GM23248 (cell line): ENCODE measurements at places on chromosomes 3 and 15. TPM values are rescaled to one million over a fixed set of nuclear protein-coding genes. Genes with fewer than 3 reads are reported as not detected.

Gene PRR20G
- not detected in 2 replicates for total RNA-seq

Gene KCNMB3
- 0.38 and 0.54 TPM in 2 replicates for total RNA-seq

DNA sequence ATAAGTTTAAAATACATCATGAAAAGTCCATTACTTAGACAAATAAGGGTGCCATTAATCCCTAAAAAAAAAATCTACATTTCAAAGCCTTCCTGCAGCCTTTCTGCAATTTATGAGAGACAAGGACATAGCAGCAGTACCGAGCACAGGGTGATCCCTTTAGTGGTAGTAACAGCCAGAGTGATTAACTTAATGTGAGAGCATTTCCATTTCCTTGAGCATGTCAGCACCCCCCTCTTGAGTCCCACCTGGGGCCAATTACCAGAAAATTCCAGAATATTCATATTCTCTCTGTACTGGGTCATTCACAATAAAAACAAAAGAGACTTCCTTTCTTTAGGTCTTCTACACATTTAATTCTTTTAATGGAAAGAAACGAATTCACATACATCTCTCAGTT, 546.9 kb upstream of the CCDC54 start:
- H3K4me1 ChIP-seq, result peaks cover 32% of the 10 kb centered on the region
- H3K4me3 ChIP-seq, result no peak overlapping the region
- no peak overlapping the region for H3K27ac ChIP-seq
- H3K36me3 ChIP-seq, result no peaks in the 10 kb centered on the region

DNA sequence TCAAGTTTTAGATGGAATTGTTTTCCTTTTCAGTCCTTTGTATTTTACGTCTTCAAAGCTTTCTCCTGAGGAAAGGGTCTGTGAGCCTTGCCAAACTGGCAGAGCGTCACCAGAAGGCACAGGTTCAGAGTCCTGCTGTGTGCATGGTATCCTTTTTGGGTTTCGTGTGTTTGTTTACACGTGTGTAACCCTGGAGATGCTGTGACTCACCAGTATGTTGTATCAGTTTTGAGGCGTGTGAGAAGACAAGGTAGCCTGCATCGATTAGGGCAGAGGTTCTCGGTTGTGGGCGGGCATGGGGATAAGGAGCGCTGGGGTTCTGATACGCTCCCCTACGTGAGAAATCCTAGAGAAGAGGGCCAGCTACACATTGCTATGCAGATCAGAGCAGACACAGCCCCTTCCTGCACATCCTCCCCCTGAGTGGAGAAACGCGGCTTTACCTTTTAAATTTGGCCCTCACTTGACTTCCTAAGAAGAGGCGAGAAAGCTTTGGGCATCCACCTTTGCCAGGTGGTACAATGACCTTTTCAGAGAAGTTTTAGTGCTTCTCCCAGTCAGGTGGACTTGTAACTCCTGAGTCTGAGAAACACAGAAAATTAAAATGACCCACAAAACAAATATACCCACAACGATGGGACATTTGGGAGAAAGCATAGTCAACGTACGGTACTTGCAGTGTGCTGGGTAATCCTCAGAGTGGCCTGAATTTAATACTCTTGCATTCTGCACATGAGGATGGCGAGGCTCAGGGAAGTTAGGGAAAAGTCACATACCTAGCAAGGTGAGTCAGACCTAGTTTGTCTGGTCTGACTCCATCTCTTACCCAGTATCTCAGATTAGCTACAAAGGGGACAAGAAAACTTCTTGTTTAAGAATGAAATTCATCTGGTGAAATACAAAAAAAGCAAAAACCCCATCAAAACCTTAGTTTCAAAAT, 38.1 kb downstream of the TRAK1 start:
- H3K4me3 ChIP-seq, result no peak overlapping the region
- peaks cover 20% of the 10 kb centered on the region for H3K36me3 ChIP-seq
- DNase-seq, result peak; percentile 34
- no peaks in the 10 kb centered on the region for H3K4me1 ChIP-seq
- H3K27ac ChIP-seq, result no peak overlapping the region
- H3K27me3 ChIP-seq, result no peaks in the 10 kb centered on the region

- no peak overlapping the region for H3K4me3 ChIP-seq
- DNase-seq, result no peak
- no peak overlapping the region for H3K27ac ChIP-seq
- no peaks in the 10 kb centered on the region for H3K4me1 ChIP-seq
- no peaks in the 10 kb centered on the region for H3K36me3 ChIP-seq
These were observed 416.1 kb downstream of the EPHA6 start for GRCh38 chr3:97230486-97230885.

GRCh38 chr3:117476572-117476971, 767.0 kb downstream of the TUSC7 start:
- H3K4me3 ChIP-seq, result no peak overlapping the region
- no peak for DNase-seq
- no peaks in the 10 kb centered on the region for H3K36me3 ChIP-seq
- no peak overlapping the region for H3K27ac ChIP-seq
- no peaks in the 10 kb centered on the region for H3K4me1 ChIP-seq

DNA sequence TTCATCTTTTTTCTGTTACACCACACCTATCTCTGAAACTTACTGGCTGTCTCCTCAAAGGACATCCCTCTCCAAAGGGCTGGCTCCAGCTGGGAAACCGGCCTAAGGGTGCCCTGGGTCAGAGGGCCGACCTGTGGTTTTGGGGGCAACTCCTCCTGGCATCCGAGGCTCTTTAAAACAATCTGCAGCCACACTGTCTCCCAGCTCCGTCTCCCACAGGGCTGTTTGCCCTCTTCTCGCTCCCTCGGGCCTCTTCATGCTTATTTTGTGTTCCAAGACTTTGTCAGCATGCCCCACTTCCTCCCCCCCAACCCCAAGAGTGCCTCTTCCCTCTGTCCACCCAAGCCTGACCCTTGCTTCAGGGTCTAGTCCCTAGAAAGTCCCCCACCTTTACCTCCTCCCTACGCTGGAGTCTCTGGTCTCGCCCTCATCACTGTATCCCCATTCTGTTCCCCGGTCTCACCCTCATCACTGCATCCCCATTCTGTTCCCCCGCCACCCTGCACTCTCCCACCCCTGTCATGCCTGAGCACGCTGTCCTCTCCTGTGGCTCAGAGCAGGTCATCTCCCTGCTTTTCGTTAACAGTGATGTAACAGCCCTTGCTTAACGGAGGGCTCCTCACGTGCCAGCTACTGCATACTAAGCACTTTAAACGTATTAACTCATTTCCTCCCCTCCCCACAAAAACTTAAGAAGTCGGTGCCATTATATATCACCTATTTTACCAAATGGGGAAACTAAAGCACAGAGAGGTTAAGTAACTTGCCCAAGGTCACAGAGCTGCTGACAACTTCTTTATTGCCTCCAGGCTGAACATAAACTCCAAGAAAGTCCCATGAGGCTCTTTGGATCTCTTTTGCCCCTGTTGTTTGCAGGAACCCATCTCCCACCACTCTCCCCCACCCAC, 1.1 kb upstream of the CSK start:
- H3K4me3 ChIP-seq, result peak overlapping the region; percentile 87
- H3K27ac ChIP-seq, result no peak overlapping the region
- peaks cover 19% of the 10 kb centered on the region for H3K4me1 ChIP-seq
- H3K36me3 ChIP-seq, result no peaks in the 10 kb centered on the region
- peak; percentile 51 for DNase-seq

- no peaks in the 10 kb centered on the region for H3K27me3 ChIP-seq
- no peak for DNase-seq
- H3K36me3 ChIP-seq, result peaks cover 8% of the 10 kb centered on the region; the same call in 1 of the 2 replicates
- H3K4me3 ChIP-seq, result no peak overlapping the region
These were observed 73.6 kb downstream of the GMPS start for GRCh38 chr3:155944081-155944480.

DNA sequence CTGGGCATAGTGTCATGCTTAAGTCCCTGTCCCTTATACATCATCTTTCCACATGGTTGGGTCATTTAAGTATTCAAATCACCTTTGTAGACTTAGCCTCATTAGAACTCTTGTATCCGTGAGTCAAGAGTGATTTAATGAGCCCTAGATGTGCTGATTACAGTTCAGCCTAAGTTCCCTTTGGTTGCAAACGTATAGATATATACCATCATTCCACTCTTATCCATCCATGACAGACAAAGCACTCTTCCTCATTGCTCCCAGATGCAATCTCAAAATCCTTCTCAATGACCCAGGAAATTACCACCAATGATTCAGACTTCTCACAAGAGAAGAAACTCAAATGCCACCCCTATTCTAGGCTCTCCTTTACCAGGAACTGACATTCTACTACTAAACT, 50.2 kb upstream of the C3orf49 start:
- no peak overlapping the region for H3K4me3 ChIP-seq
- H3K27me3 ChIP-seq, result no peaks in the 10 kb centered on the region
- H3K4me1 ChIP-seq, result 0 out of 2 replicates have a peak, but pooled peaks cover under 1% of the 10 kb centered on the region
- no peak overlapping the region for H3K27ac ChIP-seq
- H3K36me3 ChIP-seq, result no peaks in the 10 kb centered on the region

Gene KNL1
- total RNA-seq, result 14.5 and 19.1 TPM in 2 replicates

DNA sequence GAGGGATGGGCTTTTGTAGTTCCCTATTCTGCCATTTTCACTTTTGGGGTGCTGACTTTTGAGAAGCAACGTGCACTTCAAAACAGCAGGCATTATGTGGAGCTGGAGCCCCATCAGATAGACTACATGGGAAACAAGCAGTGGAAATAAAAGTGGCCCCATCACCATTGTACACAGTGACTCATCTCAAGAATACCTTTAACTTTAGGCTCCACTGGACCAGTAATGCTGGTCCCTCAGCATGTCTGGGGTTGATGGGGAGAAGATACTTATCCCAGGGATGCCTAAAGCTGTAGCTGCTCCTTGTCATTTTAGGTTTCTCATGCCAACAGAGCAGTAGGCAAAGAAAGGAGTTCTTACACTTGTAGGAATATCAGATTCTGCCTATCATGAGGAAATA, 45.0 kb downstream of the LSM3 start:
- H3K4me3 ChIP-seq, result no peak overlapping the region
- H3K36me3 ChIP-seq, result no peaks in the 10 kb centered on the region
- peaks cover 12% of the 10 kb centered on the region; the same call in 1 of the 2 replicates for H3K4me1 ChIP-seq
- H3K27me3 ChIP-seq, result no peaks in the 10 kb centered on the region
- DNase-seq, result no peak

Gene FBXW12
- total RNA-seq, result not detected in 2 replicates

- no peak overlapping the region for H3K4me3 ChIP-seq
- peaks cover 5% of the 10 kb centered on the region; the same call in 1 of the 2 replicates for H3K4me1 ChIP-seq
- H3K27ac ChIP-seq, result no peak overlapping the region
- no peaks in the 10 kb centered on the region for H3K27me3 ChIP-seq
These were observed 102.4 kb downstream of the RPL22L1 start for GRCh38 chr3:170767576-170767941.

Gene SH3GL3
- total RNA-seq, result not detected in 2 replicates
